GM10248 (cell line): ENCODE measurements at places on chromosomes 6 and 20.
A peak's percentile ranks its signal among the peaks of the same experiment; 100 is the strongest.

GRCh38 chr6:12958052-12958706 lies 241.6 kb downstream of the PHACTR1 start:
- no peak for DNase-seq

DNA sequence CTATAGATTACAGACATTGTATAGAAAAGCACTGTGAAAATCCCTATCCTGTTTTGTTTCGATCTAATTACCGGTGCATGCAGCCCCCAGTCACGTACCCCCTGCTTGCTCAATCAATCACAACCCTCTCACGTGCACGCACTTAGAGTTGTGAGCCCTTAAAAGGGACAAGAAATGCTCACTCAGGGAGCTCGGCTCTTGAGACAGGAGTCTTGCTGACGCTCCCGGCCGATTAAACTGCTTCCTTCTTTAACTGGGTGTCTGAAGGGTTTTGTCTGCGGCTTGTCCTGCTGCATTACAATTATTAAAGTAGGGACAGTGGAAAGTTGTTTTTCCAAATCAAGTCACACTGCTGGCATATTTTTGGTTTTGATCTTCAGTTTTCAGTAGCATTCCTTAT lies 2.6 kb downstream of the TXLNB start:
- DNase-seq = no peak

DNA sequence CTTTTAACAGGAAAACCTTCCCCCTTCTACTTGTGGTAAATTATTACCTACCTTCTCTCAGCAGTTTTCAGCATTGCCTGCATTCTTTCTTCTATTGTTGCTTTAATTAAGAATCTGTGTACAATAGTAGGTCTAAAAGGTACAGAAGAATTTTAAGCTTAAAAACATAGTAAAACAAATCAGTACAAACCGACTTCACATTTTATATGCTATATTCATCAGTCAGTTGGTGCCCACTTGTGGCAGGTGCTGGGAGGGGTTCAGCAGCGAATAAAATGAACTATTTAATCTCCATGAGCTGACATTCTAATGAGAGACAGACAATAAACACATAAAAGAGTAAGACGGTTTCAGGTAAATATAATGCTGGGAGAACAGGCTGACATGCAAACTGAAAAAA lies 73.4 kb upstream of the FBXO30 start:
- no peak for DNase-seq

DNA sequence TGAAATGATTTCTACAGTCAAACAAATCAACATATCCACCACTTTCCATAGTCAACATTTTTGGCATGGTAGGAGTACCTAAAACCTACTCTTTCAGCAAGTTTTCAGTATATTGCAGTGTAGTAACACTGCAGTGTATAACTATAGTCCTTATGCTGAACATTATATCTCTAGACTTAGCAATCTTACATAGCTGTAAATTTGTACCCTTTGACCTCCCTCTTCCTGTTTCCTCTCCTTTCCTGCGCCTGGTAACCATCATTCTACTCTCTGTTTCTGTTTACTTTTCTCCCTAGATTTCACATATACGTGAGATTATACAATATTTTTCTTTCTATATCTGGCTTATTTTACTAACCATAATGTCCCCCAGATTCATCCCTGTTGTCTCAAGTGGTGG lies 40.2 kb downstream of the SMAP1 start:
- DNase-seq = no peak

DNA sequence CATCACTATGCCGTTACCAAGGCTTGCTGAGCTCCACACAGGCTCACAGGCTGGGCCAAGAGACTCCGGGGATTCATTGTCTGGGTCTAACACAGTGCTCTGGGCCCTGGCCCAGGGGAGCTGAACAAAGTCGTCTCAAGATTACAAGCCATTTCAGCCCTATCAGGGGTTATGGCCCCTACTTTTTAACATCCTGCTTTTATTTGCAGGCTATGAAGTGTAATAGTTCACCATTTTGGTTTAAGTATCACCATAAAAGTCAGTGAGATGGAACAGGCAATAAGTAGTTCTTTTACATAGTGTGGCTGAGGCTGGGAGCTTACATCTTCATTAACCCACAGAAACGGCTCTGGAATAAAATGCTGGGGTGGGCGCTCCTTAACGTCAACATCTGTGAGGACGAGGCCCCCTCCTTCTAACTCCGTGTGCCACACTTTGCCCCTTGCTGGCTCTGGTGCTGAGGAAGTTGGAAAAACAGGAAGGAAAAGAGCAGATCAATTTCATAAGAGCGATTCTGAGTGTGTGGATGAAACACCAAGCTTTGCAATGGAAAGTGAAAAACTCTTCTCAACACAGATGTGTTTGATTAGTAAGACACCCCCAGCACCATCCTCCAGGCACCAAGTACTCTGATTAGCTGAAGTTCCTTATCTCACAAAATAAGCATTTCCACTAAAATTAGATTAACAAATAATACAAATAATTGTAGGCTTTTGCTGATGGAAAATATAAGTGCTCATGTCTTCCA lies 447.3 kb downstream of the MAFB start:
- DNase-seq = no peak

GRCh38 chr20:41446456-41446855 lies 79.8 kb upstream of the EMILIN3 start:
- DNase-seq = no peak

- no peak for DNase-seq
Measured at GRCh38 chr6:73640179-73640750, 13.5 kb downstream of the SLC17A5 start.

GRCh38 chr6:105014954-105015353 lies 58.0 kb downstream of the LIN28B start:
- no peak for DNase-seq

DNA sequence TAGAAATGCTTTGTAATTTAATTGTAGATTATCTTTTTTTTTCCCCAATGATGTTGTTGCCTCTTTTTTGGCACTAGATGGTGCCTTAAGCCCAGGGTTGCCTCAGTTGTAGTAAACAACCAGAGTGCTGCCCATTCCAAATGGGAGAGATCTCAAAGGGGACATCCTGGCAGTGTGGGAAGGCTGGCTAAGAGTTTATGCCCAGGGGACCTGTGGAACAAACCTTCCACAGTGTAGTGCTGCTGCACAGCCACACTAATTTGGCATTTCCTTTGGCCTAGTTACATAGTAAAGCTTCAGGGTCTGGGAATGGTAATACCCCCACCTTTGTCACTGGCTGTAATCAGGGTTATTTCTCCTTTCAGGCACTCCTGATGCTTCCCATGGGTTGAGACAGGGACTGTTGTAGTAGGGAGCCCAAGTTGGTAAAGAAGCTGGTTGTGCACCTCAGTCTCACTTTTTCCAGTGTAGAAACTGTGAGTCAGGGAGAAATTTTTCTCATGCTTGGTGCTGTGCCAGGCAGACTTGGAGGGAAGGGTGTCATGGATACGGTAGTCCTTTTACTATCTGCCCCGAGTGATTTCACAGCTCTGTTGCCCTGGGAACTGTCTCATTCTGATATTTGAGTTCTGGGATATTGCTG lies 177.8 kb upstream of the ECI2 start:
- DNase-seq = no peak

DNA sequence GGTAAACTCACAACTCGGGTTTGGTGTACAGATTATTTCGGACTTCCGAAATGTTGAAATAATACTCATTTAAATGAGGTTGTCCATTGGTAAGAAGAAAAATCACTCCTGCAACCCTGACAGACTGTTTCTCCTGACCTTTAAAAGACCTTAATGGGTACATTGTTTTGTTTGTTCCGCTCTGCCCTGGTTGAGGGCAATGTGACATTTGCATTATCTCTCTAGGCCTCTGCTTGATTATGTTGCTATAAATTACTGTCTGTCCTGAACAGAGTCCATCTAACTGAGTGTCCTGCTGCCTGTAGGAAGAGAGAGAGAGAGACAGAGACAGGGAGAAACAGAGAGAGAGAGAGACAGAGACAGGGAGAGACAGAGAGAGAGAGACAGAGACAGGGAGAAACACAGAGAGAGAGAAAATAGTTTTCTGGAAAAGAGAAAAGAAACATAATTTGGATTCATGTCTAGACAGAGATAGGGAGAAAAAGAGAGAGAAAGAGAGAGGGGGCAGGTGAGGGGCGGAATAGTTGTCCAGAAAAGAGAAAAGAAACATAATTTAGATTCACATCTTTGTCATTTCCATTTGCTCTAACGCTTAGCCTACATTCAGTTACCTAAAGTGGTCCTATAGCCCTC lies 83.2 kb downstream of the SHLD1 start:
- DNase-seq = no peak

- DNase-seq = no peak
Measured at GRCh38 chr6:46129291-46129628, 529 bp upstream of the ENPP4 start.

DNA sequence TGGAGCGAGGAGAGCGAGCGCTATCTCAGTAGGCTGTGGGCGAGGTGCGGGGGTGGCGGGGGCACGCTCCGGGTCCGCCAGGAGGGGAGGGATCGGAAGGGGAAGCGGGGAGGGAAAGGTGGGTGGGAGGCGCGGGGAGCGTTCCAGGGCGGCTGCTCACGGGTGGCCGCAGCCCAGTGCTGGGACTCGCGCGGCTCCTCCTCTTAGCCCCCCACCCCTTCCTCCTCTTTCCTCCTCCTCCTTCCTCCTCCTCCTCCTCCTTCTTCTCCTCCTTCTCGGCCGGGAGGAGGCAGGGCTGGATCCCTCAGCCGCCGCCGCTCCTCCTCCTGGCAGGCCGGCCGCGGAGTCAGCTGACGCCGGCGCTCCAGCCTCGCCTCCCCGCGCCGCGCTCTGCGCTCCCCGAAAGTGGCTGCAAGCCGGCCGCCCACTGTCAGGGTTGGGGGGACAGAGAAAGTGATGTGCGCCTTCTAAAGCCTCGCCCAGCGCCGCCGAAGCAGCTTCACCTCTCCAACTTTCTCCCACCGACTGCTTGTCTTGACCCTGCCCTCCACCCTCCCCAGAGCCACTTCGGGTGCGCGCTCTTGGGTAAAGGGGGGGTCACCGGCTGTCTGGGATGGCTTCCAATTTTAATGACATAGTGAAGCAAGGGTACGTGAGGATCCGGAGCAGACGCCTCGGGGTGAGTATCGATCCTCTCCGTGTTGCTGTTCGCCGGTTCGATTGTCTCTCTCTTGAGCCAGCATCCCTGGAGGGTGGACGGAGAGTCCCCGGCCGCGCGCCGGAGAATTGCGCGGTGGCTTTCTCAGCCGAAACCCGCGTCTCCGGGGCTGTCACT lies at the start of gene DOK5:
TSS of gene DOK5 (plus strand) at position 260 of the 835 bp plus-strand sequence. CDS start at position 614, 354 bp downstream.
- no peak for DNase-seq

DNA sequence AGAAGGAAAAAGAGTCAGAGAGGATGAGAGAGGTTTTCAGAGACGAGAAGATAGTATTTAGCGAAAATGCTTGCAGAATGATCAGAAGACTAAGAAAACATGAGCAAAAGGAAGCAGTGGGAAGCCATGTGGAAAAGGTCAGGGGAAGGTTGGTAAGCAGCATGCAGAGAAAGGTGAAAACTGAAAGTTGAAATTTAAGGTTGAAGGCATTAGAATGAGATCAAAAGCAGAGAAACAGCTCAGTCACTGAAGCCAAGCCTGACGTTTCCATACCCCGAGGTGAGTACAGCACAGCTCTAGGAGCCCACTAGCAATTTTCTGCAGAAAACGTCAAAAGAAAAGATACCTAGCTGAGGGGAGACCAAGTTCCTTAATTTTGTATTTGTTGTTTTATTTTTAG lies 19.1 kb upstream of the TFB1M start:
- peak; percentile 39 for DNase-seq

- DNase-seq = no peak
Measured at GRCh38 chr20:23602241-23602640, 3.5 kb downstream of the CST9 start.

DNA sequence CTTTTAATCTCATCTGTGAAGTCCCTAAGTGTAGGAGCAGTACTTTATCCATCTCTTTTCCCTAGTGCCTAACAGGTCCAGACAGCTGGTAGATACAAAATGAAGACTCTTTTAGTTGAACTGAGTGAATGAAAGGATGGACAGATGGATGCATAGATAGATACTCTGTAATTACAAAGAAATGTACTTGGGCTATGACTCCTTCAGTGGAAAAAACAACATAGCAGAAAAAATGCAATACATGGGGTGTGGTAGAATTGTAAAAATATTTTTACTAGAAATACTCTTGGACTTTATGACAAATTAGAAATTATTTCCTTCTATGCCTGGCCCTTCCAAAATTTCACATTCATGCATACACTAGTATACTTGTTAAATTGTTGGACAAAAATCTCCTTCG lies 29.3 kb downstream of the KCNQ5 start:
- DNase-seq = no peak

- DNase-seq = no peak
Measured at GRCh38 chr6:157770946-157771345, 52.1 kb upstream of the SNX9 start.

DNA sequence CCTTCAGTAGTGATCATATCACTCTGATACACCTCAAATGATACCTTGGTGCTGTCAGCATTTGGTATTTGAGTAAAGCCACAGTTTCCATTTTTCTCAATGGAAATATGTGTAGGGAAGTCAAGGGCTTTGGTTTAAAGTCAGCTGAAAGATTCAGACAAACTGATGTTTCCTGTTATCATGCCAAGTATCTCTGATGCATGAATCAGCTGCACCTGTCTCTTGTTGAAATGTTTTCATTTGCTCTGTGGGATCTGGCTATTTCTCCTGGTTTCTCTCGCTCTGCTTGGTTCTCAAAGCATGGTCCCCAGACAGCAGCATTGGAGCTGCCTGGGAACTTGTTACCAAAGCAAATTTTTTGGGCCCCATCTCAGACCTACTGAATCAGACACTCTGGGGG lies 23.5 kb downstream of the ZFP64 start:
- no peak for DNase-seq

GRCh38 chr6:163260111-163260895 lies 154.2 kb upstream of the QKI start:
- DNase-seq = no peak

DNA sequence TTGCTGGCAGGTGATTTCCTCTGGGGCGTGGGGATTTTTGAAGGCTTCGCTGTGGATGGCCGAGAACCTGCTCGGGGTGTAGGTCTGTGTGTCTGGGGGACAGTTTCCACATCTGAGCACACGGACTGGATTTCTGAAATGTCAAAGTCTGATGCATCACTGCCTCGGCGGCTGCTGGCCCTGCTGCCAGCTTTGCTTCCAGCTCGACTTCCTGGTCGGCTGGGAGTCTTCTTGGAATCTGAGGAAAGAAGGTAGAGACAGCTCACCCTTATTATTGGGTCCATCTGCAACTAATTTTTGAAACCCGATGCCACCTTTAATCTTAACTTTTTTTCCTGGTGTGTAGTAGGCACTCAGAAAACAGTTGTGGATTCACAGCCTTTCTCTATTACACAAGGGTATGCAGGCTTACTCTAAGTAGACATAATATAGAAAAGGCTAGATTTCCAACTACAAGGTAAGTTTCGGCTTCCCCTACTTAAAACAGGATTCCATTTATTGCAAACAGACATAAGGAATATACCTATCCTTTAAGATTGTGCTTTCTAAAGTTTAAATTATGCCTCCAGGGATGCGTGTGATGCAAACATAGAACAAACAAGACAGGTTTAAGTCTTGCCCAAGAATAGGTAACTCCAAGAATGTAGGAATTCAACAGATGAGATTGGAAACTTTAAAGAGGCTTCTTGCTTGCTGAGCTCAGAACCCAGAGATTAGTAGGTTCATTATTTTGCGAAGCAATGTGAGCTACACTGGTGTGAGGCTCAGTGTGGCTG lies 183.5 kb downstream of the DST start:
- no peak for DNase-seq
